Trophoblast cell (in vitro differentiated cells and primary cell): ENCODE measurements at places on chromosomes 6 and 20.
A peak's percentile ranks its signal among the peaks of the same experiment; 100 is the strongest.

DNA sequence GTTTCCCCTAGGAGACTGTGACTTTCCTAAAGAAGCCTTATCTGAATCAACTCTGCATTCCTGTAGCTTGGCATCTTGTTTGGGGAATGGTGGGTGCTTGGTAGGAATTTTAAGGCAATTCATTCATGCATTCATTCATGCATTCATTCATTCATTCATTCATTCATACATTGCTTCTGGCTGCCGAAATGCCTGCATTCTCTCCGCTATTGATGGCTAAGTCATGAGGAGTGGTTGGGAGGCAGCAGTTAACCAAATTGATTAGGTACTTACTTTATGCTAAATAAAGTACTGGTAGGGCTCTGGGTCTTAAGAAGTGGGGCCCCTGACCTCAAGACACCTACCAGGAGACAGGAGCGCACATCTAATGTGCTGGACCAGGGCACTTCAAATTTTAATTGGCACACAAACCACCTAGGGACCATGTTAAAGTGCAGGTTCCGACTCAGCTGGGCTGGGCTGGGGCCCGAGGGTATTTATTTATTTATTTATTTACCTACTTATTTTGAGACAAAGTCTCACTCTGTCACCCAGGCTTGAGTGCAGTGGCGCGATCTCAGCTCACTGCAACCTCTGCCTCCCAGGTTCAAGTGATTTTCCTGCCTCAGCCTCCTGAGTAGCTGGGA lies 127.6 kb downstream of the ANKRD60 start:
- no peak overlapping the region for H3K4me3 ChIP-seq
- no peaks in the 10 kb centered on the region for H3K36me3 ChIP-seq
- peaks cover 4% of the 10 kb centered on the region for H3K4me1 ChIP-seq
- no peaks in the 10 kb centered on the region for H3K27me3 ChIP-seq
- no peak for DNase-seq
- H3K27ac ChIP-seq, result no peak overlapping the region

DNA sequence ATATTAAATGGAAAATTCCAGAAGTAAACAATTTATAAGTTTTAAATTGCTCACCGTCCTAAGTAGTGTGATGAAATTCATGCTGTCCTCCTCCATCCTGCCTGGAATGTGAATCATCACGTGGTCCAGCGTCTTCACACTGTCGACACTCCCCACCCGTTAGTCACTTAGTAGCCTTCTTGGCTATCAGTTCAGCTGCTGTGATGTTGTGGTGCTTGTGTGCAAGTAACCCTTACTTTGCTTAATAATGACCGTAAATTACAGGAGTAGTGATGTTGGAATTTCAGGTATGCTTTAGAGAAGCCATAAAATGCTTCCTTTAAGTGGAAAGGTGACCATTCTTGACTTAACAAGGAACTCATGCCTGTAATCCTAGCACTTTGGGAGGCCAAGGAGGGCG lies 25.2 kb downstream of the RIOK1 start:
- H3K27ac ChIP-seq, result peak overlapping the region; percentile 89
- peaks cover 8% of the 10 kb centered on the region for H3K36me3 ChIP-seq
- no peak overlapping the region for H3K4me3 ChIP-seq
- peaks cover 21% of the 10 kb centered on the region for H3K4me1 ChIP-seq

GRCh38 chr6:52598123-52598823 lies 21.4 kb upstream of the TRAM2 start:
- H3K4me3 ChIP-seq, result no peak overlapping the region
- DNase-seq, result peak; percentile 51
- H3K27me3 ChIP-seq, result no peaks in the 10 kb centered on the region
- H3K36me3 ChIP-seq, result no peaks in the 10 kb centered on the region
- no peaks in the 10 kb centered on the region for H3K4me1 ChIP-seq

GRCh38 chr20:6683021-6683977 lies 84.2 kb upstream of the BMP2 start:
- no peaks in the 10 kb centered on the region for H3K27me3 ChIP-seq
- H3K4me3 ChIP-seq, result no peak overlapping the region
- no peaks in the 10 kb centered on the region for H3K4me1 ChIP-seq
- no peak for DNase-seq

GRCh38 chr6:159894991-159895390 lies 4.2 kb downstream of the MAS1 start:
- no peak overlapping the region for H3K27ac ChIP-seq
- no peak for DNase-seq
- no peaks in the 10 kb centered on the region for H3K27me3 ChIP-seq
- H3K36me3 ChIP-seq, result no peaks in the 10 kb centered on the region

DNA sequence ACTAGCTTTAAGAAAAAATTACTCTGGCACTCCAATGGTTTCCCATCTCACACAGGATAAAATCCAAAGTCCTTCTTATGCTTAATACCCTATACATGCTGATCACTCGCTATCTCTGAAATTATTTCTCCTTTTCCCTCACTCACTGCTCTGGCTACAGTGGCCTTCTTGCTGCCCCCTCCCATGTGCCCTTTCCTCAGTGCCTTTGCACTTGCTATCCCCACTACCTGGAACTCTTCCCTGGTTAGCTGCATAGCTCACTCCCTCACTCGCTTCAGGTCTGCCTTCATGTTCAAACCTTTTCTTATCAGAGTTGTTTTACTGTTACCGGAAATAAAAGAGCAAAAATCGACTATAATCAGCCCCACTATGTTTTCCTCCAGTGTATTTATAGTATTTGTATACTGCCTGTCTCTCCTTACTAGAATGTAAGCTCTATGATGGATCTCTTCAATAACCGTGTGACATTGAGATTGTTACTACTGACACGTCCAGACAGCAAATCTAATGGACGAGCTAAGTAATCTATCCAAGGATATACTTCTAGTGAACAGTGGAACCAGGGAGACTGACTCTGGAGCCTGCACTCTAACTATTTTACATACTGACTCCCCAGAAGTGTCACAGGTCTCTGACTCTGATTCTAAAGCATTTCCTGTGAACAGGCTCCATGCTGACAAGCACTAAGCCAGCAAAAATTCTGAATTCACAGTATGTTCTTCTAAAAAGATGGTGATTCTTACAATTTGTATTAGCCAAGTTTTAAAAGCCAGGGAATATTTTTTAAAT lies 25.1 kb downstream of the FKBP5 start:
- H3K4me3 ChIP-seq, result no peak overlapping the region
- H3K4me1 ChIP-seq, result no peaks in the 10 kb centered on the region
- H3K27me3 ChIP-seq, result no peaks in the 10 kb centered on the region
- no peaks in the 10 kb centered on the region for H3K36me3 ChIP-seq
- no peak for DNase-seq
- H3K27ac ChIP-seq, result no peak overlapping the region

GRCh38 chr6:19608546-19608945 lies 228.6 kb upstream of the ID4 start:
- H3K36me3 ChIP-seq, result no peaks in the 10 kb centered on the region
- H3K27me3 ChIP-seq, result no peaks in the 10 kb centered on the region
- H3K4me3 ChIP-seq, result no peak overlapping the region
- no peak overlapping the region for H3K27ac ChIP-seq

- H3K27ac ChIP-seq, result no peak overlapping the region
- no peak for DNase-seq
- no peak overlapping the region for H3K4me3 ChIP-seq
- no peaks in the 10 kb centered on the region for H3K4me1 ChIP-seq
Observed at GRCh38 chr6:148874698-148875293, 128.0 kb downstream of the UST start.

DNA sequence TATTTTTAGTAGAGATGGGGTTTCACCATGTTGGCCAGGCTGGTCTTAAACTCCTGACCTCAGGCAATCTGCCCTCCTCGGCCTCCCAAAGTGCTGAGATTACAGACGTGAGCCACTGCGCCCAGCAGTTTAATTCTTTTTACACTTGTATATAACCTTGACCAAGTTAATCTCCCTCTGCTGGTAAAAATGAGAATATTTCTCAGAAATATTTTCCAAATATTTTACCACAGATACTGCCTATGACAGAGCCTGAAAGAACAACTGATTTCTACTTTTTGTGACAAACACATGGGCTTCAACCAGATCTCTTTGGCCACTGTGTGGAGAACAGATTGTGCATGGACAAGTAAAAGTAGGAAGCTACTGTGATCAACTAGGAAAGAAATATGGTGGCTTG lies 21.2 kb upstream of the NHSL1 start:
- no peak overlapping the region for H3K4me3 ChIP-seq
- no peaks in the 10 kb centered on the region for H3K27me3 ChIP-seq
- H3K27ac ChIP-seq, result no peak overlapping the region
- no peaks in the 10 kb centered on the region for H3K4me1 ChIP-seq
- H3K36me3 ChIP-seq, result no peaks in the 10 kb centered on the region

- no peak for DNase-seq
- H3K27me3 ChIP-seq, result no peaks in the 10 kb centered on the region
- H3K36me3 ChIP-seq, result no peaks in the 10 kb centered on the region
- peaks cover 2% of the 10 kb centered on the region for H3K4me1 ChIP-seq
- H3K4me3 ChIP-seq, result no peak overlapping the region
Observed at GRCh38 chr6:142332393-142333098, 30.7 kb downstream of the ADGRG6 start.

GRCh38 chr6:63634630-63635029 lies 972 bp upstream of the PHF3 start:
- H3K4me3 ChIP-seq, result no peak overlapping the region
- DNase-seq, result no peak
- no peaks in the 10 kb centered on the region for H3K27me3 ChIP-seq
- H3K27ac ChIP-seq, result no peak overlapping the region
- no peaks in the 10 kb centered on the region for H3K4me1 ChIP-seq

DNA sequence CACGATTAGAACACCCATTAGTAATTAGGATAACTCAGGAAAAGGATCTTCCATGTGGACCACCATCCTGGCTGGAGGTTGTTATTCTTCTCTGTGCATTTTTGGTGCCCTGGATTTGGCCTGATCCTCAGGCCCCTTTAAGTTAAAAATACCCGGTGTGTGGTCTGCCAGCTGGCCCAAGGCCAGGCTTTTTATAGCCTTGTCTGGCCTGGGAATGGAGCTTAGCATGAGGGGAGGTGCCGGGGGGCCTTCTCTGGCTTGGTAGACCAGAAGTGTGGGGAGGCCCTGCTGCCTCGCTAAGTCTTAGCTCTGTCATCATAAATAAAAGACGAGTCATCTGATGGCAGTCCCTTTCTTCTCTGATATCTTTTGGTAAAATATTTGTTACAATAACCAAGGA lies 71.4 kb downstream of the ARID1B start:
- no peaks in the 10 kb centered on the region for H3K4me1 ChIP-seq
- H3K27me3 ChIP-seq, result no peaks in the 10 kb centered on the region
- no peak overlapping the region for H3K4me3 ChIP-seq
- no peak for DNase-seq

DNA sequence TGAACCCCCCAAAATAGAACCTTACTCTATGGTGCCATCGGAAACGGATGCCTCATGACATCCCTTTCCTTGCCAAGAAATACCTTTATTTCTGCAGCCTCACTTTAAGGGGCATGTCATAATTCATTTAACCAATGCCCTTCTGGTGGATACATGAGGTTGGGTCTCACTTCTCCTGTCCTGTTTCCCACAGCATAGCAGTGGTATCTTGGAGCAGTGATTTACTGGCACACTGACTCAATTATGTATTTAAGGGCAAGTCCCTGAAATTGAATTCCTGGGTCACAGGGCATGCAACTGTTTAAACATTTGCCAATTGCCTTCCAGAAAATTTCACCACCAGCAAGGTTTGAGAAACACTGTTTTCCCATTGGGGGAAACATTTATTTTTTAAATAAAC lies 639 bp upstream of the LBP start:
- H3K36me3 ChIP-seq, result no peaks in the 10 kb centered on the region
- H3K4me3 ChIP-seq, result no peak overlapping the region
- no peak for DNase-seq
- H3K4me1 ChIP-seq, result no peaks in the 10 kb centered on the region
- no peaks in the 10 kb centered on the region for H3K27me3 ChIP-seq
- no peak overlapping the region for H3K27ac ChIP-seq

GRCh38 chr6:151681433-151682059 lies 125.9 kb upstream of the ESR1 start:
- H3K27ac ChIP-seq, result no peak overlapping the region
- no peak overlapping the region for H3K4me3 ChIP-seq
- H3K4me1 ChIP-seq, result no peaks in the 10 kb centered on the region

GRCh38 chr6:37029249-37029971 lies 24.0 kb downstream of the FGD2 start:
- H3K4me3 ChIP-seq, result no peak overlapping the region
- H3K36me3 ChIP-seq, result no peaks in the 10 kb centered on the region
- no peak overlapping the region for H3K27ac ChIP-seq

GRCh38 chr6:113437566-113437965 lies 419.6 kb upstream of the MARCKS start:
- H3K27ac ChIP-seq, result no peak overlapping the region
- no peaks in the 10 kb centered on the region for H3K27me3 ChIP-seq
- DNase-seq, result no peak
- H3K4me3 ChIP-seq, result no peak overlapping the region
- no peaks in the 10 kb centered on the region for H3K4me1 ChIP-seq
- H3K36me3 ChIP-seq, result no peaks in the 10 kb centered on the region

GRCh38 chr6:112980676-112981075 lies 633.5 kb downstream of the RFPL4B start:
- no peak for DNase-seq
- H3K36me3 ChIP-seq, result no peaks in the 10 kb centered on the region
- no peak overlapping the region for H3K27ac ChIP-seq
- H3K4me1 ChIP-seq, result no peaks in the 10 kb centered on the region
- no peak overlapping the region for H3K4me3 ChIP-seq

DNA sequence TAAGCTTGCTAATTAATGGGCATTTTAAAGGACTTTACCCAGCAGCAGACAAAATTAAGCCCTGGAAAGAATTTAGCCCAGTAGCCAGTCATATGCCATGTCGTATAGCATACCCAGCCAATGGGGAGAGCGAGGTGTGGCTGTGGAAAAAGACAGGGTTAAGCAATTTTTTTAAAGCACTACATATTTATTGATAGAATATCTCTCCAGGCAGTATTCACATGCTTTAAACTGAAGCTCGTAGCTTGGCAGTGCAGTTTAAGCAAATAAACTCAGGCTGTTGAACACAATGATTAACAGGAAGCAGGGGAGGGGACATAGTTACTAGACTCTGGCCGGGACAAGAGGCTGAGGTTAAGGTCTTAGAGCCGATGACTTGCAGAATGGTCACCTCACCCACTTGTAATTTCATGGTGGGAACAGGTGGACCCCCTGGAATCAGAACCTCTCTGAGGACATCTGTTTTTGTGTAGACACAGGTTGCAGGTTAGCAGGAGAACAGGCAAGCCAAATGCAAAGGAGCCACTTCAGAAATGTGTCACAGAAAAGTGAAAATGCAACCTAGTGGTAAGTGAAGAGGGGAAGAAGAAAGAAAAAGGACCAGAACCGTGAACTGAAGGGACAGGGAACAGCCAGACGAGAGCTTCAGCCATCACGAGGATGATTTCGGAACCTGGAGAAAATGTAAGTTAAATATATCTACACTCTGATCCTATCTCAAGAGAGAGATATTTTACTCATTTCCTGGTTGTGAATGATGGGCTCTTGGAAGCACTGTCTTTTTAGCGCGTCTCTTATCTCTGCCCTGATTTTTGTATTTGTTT lies 7.2 kb downstream of the GCNT2 start:
- DNase-seq, result no peak
- peaks cover 6% of the 10 kb centered on the region for H3K36me3 ChIP-seq
- peaks cover 5% of the 10 kb centered on the region for H3K4me1 ChIP-seq
- no peaks in the 10 kb centered on the region for H3K27me3 ChIP-seq

DNA sequence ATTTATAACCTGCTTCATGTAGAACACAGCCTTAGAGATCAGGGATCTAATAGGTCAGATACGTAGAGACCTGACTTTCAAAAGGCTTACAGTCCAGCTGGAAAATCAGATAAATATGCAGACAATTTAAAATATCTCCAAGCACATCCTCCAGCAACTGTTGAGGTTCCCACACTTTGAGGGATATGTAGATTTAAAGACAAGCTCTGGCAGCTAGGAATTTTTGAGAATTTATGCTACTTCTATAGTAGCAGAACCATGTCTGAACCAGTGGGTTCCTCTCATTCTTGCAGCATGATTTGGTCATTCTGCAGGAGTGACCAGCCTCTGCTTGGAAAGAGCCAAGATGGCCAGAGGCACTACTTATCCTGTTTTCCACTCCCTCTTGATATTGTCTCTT lies 60.5 kb downstream of the CYB5R4 start:
- DNase-seq, result peak; percentile 93
- no peaks in the 10 kb centered on the region for H3K4me1 ChIP-seq
- no peak overlapping the region for H3K4me3 ChIP-seq
- peak overlapping the region; percentile 14 for H3K27ac ChIP-seq
